ENCODE measurements at places on chromosomes 3 and 15.

DNA sequence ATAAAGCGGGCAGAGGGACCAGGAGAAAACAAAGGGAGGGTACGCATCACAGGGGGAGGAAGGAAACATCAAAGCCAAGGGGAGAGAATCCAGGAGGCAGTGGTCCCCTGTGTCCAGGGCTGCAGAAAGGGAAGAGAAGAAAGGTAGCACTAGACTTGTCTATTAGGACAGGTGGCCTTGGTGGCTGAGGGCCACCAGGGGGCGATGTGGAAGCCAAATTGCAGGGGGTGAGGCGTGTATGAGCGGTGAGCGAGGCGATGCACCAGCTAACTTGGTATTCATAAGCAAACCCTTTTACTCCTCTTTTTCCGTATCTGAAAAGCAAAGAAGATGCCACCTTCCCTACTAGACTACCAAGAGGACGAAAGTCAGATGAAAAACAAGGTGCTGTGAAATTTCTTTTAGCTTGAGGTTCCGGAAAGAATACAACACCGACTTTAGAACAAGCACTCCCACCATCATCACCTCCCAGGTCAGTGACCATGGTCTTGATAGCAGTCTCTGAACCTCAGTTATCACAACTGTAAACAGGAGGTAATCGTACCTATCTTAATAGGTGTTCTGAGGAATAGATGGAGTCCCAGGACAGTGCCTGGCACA lies 654.4 kb upstream of the ADAMTS9 start:
- no peak for DNase-seq

- no peak for DNase-seq
Measured at GRCh38 chr3:123749711-123750110, 134.4 kb downstream of the MYLK start.

GRCh38 chr3:3281024-3281423 lies 101.5 kb upstream of the CRBN start:
- DNase-seq, result no peak

DNA sequence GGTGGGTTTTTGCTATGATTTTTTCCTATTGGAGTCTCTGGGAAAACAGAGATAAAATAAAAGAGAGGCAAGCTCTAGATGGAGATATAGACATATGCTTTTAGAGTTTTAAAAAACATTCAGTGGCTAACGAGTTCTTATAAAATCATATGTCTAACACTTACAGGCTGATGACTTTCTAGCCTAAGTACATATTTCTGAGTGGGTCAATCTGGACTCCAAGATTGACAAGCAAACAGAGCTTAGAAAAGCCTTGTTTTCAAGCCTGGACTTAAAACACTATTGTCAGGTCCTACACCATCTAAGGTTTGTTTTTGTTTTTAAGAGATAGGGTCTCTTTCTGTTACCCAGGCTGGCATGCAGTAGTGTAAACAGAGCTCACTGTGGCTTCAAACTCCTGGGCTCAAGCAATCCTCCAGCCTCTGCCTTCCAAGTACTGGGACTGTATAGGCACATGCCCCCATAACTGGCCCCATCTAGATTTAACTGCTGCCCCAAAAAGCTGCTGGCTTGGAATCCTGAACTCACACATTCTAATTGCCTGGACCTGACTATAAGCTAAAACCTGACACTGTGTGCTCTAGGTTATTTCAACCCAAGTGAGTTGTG lies 86.3 kb downstream of the FBXL22 start:
- no peak for DNase-seq

DNA sequence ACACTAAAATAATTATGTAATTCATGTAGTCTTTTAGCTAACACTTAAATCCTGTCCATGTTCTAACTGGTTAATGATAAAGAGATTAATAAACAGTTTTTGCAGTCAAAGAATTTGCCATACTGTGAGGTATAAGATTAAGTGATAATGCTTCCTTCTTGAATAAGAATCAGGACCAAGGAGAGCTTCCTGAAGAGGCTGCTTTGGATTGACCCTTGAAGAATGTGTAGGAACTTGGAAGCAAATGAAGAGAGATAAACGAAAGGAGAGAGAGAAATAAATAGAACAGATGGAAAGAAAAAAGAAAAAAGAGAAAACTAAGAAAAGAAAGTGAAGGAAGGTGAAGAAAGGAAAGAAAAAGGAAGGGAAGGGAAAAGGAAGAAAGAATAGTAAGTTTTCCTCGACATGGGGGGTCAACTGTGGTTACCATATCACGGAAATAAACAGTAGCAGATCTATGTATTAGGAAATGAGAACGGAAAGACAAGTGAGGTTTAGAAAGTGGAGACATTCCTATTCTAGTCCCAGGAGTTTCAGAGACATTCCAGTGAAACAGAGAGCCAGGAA lies 539.8 kb downstream of the FGF12 start:
- no peak for DNase-seq

DNA sequence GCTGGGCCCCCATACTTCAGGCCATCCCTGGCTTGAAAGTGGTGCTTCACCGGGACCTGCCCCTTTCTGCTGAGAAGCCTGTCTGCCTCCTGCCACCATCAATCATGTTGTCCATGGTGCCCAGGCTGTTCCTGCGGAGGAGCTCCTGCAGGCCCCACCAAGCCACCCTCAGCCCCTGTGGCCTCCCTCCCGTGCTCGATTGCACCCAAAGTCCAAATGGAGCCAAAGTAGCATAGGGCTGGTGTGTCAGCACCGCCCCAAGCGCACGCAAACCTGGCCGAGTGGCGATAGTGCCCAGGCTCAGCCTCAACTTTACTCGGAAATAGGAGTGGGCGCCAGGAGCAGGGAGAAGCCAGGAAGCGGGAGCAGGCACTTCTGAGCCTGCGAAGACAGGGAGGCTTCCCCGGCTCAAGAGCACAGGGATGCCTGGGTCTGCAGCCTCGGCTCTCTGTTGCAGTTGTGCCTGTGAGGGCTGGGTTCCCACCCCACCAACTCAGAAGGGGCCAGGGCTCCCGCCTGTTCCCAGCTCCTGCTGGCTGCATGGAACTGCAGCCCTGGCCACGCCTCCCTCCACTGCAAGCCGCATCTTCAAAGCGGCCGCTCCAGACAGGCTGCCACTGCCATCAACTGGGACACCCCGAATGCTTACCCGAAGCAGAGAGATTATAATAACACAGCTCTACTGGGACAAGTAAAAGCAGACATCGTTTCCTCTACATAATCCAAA lies 203.0 kb downstream of the ARRDC4 start:
- DNase-seq, result no peak

DNA sequence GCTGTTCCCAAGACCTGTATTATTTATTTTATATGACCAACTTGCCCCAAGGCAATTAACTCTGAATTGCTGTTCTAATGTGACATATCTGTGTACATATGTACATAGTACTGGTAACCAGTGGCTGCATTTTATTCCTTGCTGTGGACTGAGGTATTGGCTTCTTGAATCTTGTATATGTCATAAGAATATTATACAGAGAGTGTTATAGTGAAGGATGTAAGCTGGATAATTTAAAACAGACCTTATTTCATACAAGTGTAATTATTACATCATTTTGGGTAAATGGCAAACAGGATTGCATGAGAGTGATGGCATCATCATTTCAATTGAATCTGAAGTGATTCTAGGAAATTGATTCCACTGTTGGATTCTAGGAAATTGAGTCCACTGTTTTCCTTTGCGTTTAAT lies 32.9 kb downstream of the B3GALNT1 start:
- DNase-seq, result no peak

DNA sequence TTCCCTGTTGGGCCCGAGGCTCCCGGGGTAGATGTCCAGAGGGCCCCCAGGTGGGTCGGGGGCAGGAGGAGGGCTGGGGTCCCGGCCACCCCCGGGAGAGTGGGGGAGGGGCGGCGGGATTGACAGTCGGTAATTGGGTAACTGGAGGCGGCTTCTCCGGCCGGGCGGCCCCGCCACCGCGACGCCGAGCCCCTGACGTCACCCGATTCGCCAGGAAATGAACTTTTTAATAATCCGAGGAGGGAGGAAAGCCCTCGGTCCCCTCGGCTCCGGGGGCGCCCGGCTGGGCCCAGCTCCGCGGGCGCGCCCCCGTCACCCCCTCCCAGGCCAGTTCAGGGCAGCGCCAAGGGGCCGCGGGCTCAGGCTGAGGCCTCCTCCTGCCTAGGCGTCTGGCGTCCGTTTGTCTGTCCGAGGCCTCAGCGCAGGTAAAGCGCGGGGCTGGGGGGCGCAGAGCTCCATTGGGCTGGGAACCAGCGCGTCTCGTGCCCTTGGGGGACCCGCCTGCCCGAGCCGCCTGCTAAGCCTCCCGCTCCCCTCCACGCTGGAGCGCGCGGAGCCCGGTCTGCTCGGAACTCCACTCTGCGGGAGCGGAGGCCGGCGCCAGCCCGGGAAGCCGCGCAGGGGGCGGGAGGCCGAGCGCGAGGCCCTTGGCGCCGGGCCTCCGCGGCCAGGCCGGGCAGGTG lies 3.9 kb downstream of the GATA2 start:
- DNase-seq, result no peak

DNA sequence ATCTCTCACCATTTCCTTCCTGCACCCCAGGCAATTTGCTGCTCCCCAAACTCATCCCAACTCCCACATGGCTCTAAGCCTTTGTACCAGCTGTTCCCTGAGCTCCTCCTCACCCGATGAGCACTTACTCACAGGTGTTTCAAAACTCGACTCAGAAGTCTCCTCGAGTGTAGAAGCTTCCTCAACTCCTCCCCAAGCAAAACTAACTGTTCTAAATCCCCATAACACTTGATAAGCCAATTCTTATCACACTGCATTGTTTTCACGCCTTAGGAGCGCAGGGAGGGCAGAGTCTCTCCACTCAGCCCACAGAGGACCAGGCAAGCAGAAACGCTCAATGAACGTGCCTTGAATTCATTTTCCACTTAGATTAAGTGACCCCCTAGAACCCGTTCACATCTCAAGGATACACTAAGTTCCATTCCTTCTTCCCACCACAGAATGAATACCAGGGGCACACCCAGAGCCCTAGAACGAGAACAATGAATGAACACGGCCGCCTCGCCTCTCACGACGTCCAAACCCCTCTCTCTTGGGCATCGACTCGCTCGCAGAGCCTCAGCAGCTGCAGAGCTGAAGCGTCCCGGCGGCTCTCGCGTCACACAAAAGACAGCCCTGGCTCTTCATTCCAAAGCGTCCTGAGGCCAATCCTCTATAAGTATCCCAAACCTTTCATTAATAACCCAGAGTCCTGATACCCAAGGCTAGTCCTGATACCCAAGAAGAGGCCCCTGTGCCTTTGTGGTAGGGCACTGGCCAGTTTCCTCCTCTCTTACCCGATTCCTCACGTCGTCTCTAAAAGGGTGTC lies 1.1 kb downstream of the RAF1 start:
- DNase-seq, result no peak

GRCh38 chr15:52783191-52783829 lies 6.8 kb downstream of the ONECUT1 start:
- DNase-seq, result no peak

- DNase-seq, result no peak
Measured at GRCh38 chr15:63140936-63141335, 16.3 kb downstream of the RPS27L start.

- DNase-seq, result no peak
Measured at GRCh38 chr3:10753964-10754363, 62.1 kb upstream of the SLC6A11 start.

- DNase-seq, result no peak
Measured at GRCh38 chr15:67077641-67078215, 12.3 kb downstream of the SMAD3 start.

DNA sequence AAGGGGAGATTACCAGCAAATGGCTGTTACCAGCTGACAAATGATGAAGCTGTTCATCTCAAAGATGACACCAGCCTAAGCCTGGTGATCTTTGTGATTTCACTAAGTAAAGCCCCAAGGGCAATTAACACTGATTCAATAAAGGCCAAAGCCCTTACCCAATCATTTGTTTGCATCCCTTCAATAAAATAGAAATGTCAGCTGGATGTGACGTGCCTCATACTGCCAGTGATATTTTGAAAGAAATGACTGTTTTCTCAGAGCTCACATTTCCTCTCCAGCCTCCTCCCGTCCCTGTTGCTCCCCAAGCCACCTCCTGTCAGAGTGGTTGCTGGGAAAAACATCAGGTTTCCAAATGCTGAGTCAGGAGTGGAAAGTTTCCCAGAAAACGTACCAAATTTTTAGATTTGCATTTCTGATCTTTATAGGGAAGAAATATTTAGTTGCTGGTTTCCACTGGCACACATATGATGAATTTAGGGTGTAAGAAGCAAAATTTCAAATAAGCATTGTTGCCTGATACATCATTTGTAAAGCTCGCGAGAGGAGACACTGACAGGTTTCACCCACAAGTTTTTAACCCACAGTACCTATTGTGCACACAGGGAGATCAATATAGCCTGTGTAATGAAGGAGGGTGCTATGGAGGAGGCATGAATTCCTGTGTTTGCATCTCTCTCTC lies 21.0 kb downstream of the C2CD4A start:
- DNase-seq, result no peak

DNA sequence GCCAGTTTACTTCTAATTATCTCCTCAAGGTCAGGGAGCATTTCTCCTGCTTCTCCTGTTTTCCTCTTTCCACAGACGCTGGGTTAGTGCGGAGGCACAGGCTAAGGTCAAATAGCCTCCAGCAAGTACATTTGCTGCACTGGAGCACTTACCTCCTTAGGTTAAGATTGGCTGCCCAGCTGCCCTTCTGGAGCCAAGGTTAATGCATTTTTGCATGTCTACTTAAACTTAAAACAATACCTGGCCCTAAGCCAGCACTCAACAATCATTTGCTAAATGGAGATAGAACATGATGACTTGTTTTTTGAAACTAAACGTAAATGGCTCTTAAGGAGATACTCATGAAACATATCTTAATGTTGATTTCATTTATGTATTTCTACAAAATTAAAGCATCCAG lies 83.5 kb downstream of the SSR3 start:
- no peak for DNase-seq

DNA sequence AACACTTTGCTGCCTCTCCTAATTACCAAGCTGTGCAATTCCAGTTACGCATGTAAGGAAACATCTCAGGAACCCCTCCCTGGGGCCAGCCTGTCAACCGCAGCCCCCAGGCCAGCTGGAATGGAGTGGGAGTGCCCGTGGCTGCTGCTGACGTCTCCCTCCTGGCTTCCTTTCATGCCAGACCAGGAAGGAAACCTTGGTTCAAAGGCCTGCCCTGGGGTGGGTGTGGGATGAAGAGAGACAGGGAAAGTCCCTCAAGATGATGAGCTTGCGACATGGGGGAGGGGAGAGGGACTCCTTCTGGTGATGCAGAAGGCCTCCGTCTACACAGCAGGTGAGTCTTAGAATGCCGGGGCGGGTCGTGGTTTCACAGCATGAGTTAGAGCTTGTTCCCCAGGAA lies 11.4 kb upstream of the CYP11A1 start:
- DNase-seq, result no peak

DNA sequence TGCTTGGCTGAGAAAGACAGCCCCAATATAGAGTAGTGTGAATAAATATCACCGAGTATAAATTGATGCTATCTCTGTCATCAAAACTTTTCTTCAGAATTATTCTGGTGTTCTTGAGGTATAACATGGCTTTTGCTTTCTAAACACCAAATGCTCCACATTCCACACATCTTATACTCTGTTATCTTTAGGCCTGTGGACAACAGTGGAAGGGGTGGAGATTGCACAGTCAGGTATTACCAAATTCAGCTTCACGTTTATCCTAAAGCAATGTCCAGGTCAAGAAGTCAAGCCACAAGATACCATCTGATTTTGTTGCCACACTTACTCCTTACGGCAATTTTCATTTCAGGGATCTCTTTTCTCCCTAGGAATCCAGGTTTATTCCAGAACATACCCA lies 394.8 kb downstream of the SI start:
- no peak for DNase-seq

- no peak for DNase-seq
Measured at GRCh38 chr15:76003364-76003763, 8.9 kb downstream of the NRG4 start.

Measured in NCI-H2107 (cell line).